ENCODE measurements at places on chromosomes 1 and 21.

GRCh38 chr1:116693759-116694480 is 26.4 kb upstream of the IGSF3 start:
- no peak for DNase-seq

DNA sequence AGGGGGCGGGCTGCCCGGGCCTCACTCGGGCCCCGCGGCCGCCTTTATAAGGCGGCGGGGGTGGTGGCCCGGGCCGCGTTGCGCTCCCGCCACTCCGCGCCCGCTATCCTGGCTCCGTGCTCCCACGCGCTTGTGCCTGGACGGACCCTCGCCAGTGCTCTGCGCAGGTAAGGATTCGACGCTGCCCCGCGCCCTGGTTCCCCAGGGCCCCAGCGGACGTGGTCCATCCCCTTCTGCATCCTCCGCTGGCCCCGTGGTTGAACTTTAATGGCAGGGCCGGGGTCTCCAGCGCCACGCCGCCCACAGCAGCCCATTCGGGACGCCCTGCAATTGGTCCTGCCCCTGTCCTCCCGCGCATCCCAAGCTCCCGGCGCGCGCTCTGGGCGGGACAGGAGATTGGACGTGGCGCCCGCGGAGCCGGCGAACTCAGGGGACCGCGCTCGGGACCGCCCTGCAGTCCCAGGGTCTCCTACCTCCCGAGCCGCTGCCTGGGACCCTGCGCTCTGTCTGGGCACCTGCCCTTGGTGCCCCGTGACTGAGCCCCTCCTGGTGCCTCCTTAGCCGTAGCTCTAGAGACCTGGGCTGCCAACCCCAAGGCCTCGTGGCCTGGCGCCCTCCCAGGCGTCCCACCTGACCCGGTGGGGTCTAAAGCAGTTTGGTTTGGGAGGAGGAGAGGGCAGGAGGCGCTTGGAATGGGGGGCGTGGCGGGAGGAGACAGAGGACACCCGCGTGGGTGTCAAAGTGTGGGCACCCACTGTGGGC is at the start of gene ALPL:
ALPL (plus strand) TSS at position 73 of the 762 bp plus-strand sequence. CDS start 44,659 bp downstream, outside the sequence.
- DNase-seq = no peak

GRCh38 chr1:210815641-210816550 is 318.1 kb downstream of the KCNH1 start:
- DNase-seq = no peak

GRCh38 chr21:17688912-17689874 is 76.5 kb upstream of the BTG3 start:
- DNase-seq = no peak

- DNase-seq = no peak
Observed at GRCh38 chr1:58256041-58256440, 290.5 kb downstream of the OMA1 start.

- DNase-seq = no peak
Observed at GRCh38 chr1:235759336-235759735, 107.4 kb downstream of the LYST start.

DNA sequence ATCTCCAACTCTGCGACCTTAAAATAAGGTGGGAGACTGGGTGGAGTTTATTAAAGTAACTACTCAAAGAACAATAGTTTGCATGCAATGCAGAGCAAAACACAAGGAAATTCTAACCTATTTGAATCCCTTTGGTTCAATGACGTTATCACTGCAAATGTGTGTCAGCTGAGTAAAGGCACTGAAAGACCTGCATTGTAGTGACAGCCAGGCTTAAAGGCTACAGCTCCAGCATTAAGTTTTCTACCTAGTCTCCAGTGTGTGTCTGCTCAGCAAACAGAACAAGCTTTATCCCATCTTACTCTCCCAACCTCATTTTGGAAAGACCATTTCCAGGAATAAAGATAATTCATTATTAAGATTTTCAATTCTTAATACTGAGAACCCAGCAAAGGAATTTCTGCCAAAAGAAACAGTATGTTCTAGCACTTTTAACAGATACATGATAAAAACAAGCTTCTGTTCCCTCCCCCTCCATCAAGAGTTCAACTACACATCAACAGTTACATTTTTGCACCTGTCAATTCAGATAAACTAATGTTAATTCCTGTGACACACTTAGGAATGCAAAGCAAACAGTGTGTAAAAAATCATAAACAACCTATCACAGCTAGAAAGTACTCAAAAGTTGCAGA is 14.2 kb downstream of the PTP4A2 start:
- no peak for DNase-seq

DNA sequence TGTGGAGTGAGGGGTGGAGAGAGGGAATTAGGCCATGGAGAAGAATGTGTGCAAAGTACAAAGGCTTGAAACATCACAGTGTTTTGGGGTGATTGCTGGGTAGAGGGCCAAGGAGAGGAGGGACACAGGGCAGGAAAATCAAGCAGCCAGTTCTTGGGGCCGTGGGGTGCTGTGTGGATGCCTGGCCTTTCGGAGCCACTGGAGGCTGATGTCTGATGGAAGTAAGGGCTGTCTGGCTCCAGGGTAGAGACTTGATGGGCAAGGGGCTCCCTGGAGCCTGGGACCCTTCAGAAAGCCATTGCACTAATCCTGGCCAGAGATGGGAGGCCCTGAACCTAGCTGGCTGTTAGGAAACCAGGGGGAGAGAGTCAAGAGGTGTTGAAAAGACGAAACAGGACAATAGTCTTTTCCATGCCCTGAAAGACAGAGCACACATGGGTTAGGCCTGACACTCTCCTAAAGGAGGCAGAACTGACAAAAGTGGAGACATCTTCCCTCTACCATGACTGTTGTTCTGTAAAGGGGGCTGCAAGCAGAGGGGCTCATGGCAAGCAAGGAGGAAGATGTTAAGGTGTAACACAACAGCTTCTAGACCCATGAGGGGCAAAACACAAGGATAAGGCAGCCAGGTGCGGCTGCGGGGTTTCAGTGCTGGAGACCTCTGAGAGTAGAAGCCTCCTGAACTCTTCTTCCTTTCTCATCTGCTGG is 21.0 kb downstream of the ATF3 start:
- no peak for DNase-seq

DNA sequence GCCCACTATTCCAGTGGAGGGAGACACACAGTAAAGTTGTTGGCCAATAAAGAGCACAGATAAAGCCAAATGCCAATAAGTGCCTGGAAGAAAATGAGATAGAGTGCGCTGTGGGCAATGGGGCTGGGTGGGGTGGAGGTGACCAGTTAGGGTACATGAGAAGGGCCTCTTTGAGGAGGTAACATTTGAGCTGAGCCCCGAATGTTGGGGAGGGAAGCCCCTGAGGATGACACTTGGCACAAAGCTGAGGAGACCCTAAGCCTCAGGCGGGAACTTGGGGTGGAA is 979 bp downstream of the S100A9 start:
- DNase-seq = no peak

DNA sequence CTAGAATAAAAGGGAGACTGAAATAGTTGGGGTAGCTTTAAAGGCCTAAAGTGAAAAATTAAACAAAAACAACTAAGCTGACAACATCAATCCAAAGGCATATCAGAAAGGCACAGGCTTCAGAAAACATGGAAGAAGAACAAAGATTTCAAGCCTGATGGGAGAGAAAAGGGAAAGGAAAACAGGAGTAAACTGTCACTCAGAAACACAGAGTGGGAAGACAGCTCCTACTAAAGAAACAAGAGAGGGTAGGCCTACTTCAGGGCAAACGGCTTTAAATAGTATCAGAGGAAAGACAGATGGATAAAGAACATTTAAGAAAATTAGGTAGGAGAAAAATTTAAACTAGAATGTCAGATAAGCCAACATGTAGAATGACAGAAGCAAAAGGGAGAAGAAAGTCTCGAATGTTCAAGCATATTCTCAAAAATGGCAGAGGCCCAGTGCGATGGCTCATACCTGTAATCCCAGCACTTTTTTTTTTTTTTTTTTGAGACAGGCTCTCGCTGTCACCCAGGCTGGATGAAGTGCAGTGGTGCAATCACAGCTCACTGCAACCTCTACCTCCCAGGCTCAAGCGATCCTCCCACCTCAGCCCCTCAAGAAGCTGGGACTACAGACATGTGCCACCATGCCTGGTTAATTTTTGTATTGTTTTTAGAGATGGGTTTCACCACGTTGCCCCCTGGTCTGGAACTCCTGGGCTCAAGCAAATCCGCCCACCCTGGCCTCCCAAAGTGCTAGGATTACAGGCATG is 7.6 kb downstream of the EGLN1 start:
- no peak for DNase-seq

DNA sequence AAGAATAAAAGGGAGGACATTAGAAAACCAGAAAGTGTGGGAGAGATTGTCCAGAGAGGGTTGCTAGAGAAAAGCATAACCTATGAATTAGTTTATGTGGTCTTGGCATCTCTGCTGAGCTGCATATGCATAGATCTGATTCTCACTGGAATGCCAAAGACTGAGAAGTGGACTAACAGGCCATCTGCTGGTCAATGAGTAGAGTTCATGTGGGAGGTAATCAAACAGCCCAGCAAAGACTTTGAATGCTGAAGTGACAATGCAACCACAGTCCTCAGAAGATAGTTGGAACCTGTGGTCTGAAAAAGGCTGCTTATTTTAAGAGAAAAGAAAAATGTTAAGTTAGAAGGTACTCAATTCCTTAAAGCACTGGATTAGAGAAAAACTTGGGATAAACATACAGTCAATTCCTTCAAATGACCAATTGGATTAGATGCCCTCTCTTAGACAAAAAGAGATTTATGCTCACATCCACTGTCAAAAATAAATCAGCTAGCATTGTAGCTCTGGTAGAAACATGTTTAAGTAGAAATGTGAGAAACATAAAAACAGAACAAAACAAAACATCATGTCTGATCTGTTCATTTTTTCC is 382.8 kb downstream of the AMY1C start:
- DNase-seq = no peak

GRCh38 chr1:234397732-234398131 is 24.5 kb downstream of the COA6 start:
- no peak for DNase-seq

GRCh38 chr1:218397752-218398339 is 52.7 kb downstream of the TGFB2 start:
- no peak for DNase-seq

- DNase-seq = peak; percentile 39
Observed at GRCh38 chr1:184514447-184514846, 127.6 kb downstream of the C1orf21 start.

GRCh38 chr1:40386359-40386723 is 12.8 kb downstream of the SMAP2 start:
- DNase-seq = no peak

- DNase-seq = no peak
Observed at GRCh38 chr1:95685081-95685480, 451.1 kb downstream of the RWDD3 start.

GRCh38 chr1:230382001-230382491 is 44.1 kb downstream of the PGBD5 start:
- DNase-seq = no peak

- DNase-seq = peak; percentile 79
Observed at GRCh38 chr1:162892906-162893611, 32.1 kb upstream of the CCDC190 start.

DNA sequence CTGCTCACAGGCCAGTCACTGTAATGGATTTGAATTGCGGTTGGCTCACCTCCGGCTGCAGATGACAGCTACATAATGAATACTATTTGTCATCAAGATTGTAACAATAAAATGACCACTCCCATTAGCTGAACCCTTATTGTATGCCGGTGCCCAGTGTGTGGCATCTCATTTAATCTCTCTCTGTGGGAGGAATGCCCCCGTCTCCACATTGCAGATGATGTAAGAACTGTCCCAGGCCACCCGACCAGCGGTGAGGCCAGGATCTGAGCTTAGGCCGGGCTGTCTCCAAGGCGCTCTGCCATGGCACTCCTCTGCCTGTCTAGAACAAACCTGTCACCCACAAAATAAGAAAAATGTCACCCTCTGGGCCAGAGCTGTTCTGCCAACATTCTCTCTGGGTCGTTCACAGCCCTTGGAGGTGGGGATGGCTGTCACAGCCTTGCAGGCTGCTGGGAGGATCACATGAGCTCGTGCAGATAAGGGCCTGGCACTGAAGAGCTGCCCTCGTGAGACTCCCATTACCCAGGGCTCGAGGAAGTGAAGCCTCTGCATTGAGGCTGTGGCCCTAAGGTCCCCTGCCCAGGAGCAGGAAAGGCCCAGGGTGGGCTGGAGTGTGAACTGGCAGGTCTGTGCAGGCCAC is 52.7 kb downstream of the ECE1 start:
- DNase-seq = no peak

- no peak for DNase-seq
Observed at GRCh38 chr21:33384841-33385331, 18.3 kb upstream of the IFNGR2 start.

GRCh38 chr1:229411434-229412055 is 22.3 kb downstream of the ACTA1 start:
- DNase-seq = peak; percentile 27

GRCh38 chr1:119634016-119634415 is 14.1 kb downstream of the ZNF697 start:
- no peak for DNase-seq

- no peak for DNase-seq
Observed at GRCh38 chr1:204041803-204042505, 31.0 kb upstream of the SOX13 start.

GRCh38 chr1:231683439-231684165 is 57.0 kb downstream of the DISC1 start:
- DNase-seq = no peak

GRCh38 chr1:25232866-25233784 is 823 bp upstream of the SYF2 start:
- peak; percentile 96 for DNase-seq

- no peak for DNase-seq
Observed at GRCh38 chr1:221228594-221228993, 349.4 kb downstream of the HLX start.

- DNase-seq = no peak
Observed at GRCh38 chr1:204931768-204932572, 61.3 kb downstream of the NFASC start.

GRCh38 chr1:207500306-207500705 is 4.3 kb downstream of the CR1 start:
- DNase-seq = no peak

- DNase-seq = no peak
Observed at GRCh38 chr1:31785020-31785946, 21.1 kb upstream of the ADGRB2 start.

GRCh38 chr1:59116920-59117542 is 179.9 kb upstream of the FGGY start:
- DNase-seq = no peak

- peak; percentile 85 for DNase-seq
Observed at GRCh38 chr1:205484985-205485967, 19.2 kb upstream of the CDK18 start.

GRCh38 chr21:44800103-44800502 is 1.5 kb downstream of the UBE2G2 start:
- no peak for DNase-seq

DNA sequence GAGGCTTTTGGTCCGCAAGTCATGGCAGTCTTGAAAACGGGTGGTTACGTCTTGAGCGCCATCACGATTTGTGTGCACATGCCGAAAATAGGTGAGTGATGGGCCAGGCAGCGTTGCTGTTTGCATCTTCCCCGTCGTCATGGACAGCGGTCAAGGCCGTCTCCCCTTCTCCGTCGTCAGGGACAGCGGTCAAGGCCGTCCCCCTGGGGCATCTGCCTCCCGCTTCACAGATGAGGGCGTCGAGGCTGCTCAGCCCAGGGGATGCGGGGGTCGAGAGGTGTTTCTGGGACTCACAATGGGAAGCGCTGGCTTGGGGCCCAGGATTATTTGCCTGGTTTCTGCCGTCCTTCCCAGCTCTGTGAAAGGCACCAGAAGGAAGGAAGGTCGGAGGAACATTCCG is 162.2 kb downstream of the PRDM16 start:
- no peak for DNase-seq

- DNase-seq = no peak
Observed at GRCh38 chr1:106524631-106525030, 531.8 kb upstream of the PRMT6 start.
